ENCODE measurements at places on chromosomes 2 and 18. TPM values are rescaled to one million over a fixed set of nuclear protein-coding genes. Genes with fewer than 3 reads are reported as not detected.

DNA sequence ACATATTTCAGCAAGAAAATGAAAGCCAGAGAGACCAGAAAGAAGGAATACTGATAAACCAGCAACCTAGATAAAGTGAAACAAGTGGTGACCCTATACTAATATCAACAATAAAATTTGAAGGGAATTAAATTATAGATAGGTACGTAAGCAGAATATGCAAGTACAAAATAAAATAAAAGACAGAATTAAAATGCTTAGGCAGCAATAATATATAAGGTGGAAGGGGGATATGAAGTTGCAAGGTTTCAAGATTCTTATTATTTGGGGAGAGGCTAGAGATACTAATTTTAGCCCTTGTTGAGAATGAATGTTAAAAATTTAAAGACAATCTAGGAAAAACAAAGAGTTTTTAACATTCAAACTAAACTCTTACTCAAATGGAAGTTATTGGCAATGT is 39.6 kb downstream of the HDLBP start:
- no peaks in the 10 kb centered on the region for H3K27me3 ChIP-seq
- no peaks in the 10 kb centered on the region for H3K36me3 ChIP-seq
- peaks cover 16% of the 10 kb centered on the region for H3K4me1 ChIP-seq
- no peak overlapping the region for H3K4me3 ChIP-seq

GRCh38 chr2:169143998-169144397 is 74.6 kb downstream of the DHRS9 start:
- no peak overlapping the region for H3K27ac ChIP-seq
- no peaks in the 10 kb centered on the region for H3K36me3 ChIP-seq
- no peak overlapping the region for H3K4me3 ChIP-seq
- no peaks in the 10 kb centered on the region for H3K27me3 ChIP-seq
- DNase-seq = no peak
- no peaks in the 10 kb centered on the region for H3K4me1 ChIP-seq

DNA sequence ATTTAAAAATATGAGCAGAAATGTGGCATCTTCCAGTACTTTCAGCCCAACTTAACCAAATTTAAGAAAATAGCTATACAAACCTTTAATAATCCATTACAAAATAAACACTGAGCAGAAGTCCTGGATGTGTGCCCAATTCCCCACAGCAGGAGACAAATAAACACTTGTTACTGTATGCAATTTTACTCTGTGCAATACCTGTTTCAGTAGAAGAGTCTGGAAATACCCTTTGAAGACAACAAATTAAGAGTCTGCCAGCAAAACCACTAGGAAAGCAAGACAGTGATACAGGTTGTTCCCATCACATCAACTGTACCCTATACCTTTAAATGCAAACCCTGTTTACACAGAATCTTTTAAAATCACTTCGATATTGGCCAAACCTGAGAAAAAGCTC is 41.4 kb upstream of the RNU4ATAC start:
- no peaks in the 10 kb centered on the region for H3K27me3 ChIP-seq
- no peaks in the 10 kb centered on the region for H3K36me3 ChIP-seq
- no peak overlapping the region for H3K4me3 ChIP-seq

GRCh38 chr2:2158189-2158826 is 172.8 kb downstream of the MYT1L start:
- DNase-seq = no peak
- no peaks in the 10 kb centered on the region for H3K36me3 ChIP-seq
- no peaks in the 10 kb centered on the region for H3K4me1 ChIP-seq
- no peak overlapping the region for H3K27ac ChIP-seq
- no peaks in the 10 kb centered on the region for H3K27me3 ChIP-seq

- H3K4me1 ChIP-seq = peaks cover 22% of the 10 kb centered on the region
- no peaks in the 10 kb centered on the region for H3K36me3 ChIP-seq
- H3K4me3 ChIP-seq = no peak overlapping the region
- H3K27me3 ChIP-seq = no peaks in the 10 kb centered on the region
- H3K27ac ChIP-seq = no peak overlapping the region
Measured at GRCh38 chr2:71927757-71928715, 219.6 kb downstream of the CYP26B1 start.

- H3K4me1 ChIP-seq = no peaks in the 10 kb centered on the region
- no peak for DNase-seq
- no peaks in the 10 kb centered on the region for H3K27me3 ChIP-seq
- no peak overlapping the region for H3K27ac ChIP-seq
- H3K36me3 ChIP-seq = no peaks in the 10 kb centered on the region
- H3K4me3 ChIP-seq = no peak overlapping the region
Measured at GRCh38 chr2:128799284-128799552, 480.6 kb upstream of the HS6ST1 start.

- no peak overlapping the region for H3K27ac ChIP-seq
- DNase-seq = no peak
- no peak overlapping the region for H3K4me3 ChIP-seq
- no peaks in the 10 kb centered on the region for H3K27me3 ChIP-seq
- H3K36me3 ChIP-seq = no peaks in the 10 kb centered on the region
Measured at GRCh38 chr2:28004086-28004485, 113.6 kb downstream of the BABAM2 start.

GRCh38 chr2:192288295-192288694 is 93.6 kb upstream of the TMEFF2 start:
- H3K27ac ChIP-seq = no peak overlapping the region
- no peak overlapping the region for H3K4me3 ChIP-seq
- H3K27me3 ChIP-seq = no peaks in the 10 kb centered on the region
- H3K36me3 ChIP-seq = no peaks in the 10 kb centered on the region
- no peaks in the 10 kb centered on the region for H3K4me1 ChIP-seq
- DNase-seq = no peak

GRCh38 chr18:59996370-59996966 is 96.7 kb downstream of the PMAIP1 start:
- DNase-seq = no peak
- H3K27me3 ChIP-seq = no peaks in the 10 kb centered on the region
- H3K4me1 ChIP-seq = no peaks in the 10 kb centered on the region
- no peak overlapping the region for H3K27ac ChIP-seq

- no peaks in the 10 kb centered on the region for H3K4me1 ChIP-seq
- H3K27ac ChIP-seq = no peak overlapping the region
- no peak overlapping the region for H3K4me3 ChIP-seq
Measured at GRCh38 chr2:15760232-15760910, 168.7 kb downstream of the DDX1 start.

DNA sequence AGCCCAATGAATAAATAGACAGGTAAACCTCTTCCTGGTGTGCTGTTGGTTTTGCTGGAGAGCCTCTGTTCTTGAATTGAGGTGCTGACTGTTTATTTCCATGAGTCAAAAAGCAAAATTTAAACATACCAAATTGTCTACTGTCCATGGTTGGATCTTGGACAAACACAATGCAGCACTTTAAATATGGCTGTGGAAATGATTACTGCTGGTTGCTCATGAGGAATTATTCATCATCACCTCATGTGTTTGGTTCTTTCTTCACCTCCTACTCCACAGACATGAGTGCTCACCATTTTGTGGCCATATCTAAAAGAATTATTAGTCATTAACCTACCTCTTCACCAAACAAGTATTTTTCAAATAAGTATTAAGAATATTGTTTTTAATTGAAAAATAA is 85.3 kb upstream of the GALNT5 start:
- DNase-seq = no peak
- no peaks in the 10 kb centered on the region for H3K27me3 ChIP-seq
- H3K27ac ChIP-seq = no peak overlapping the region
- H3K4me3 ChIP-seq = no peak overlapping the region
- H3K4me1 ChIP-seq = peaks cover 8% of the 10 kb centered on the region

DNA sequence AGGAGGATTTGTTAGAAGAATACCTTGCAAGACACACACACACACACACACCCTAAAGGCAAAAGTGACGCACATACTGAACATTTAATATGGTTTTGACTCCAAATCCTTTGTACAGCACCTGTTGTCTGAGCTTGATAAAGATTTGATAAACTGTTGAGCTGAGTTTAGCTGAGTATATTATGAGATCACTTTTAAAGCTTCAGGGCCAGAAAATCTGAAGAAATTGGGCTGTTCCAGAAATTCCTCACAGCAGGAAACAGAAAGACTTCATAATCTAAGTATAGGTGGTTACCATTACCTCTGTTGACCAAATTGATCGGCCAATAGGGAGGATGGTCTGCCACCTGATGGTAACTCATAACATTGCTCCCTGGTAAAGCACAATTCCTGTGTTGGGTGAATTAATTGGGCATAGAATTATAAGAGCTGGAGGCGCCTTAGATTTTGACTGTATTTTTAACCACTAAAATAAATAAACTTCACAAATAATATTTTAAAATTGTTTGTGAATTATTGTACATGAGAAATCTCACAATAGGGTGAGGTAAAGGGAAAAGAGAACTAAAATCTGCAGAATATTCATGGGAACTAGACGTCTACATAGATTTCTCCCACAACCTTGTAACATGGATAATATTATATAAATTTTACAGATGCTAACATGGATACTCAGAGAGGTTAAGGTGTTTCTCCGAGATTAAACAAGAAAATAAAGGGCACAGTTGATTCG is 21.8 kb upstream of the RPIA start:
- H3K4me1 ChIP-seq = no peaks in the 10 kb centered on the region
- H3K36me3 ChIP-seq = no peaks in the 10 kb centered on the region
- H3K27ac ChIP-seq = no peak overlapping the region
- DNase-seq = no peak
- H3K4me3 ChIP-seq = no peak overlapping the region

DNA sequence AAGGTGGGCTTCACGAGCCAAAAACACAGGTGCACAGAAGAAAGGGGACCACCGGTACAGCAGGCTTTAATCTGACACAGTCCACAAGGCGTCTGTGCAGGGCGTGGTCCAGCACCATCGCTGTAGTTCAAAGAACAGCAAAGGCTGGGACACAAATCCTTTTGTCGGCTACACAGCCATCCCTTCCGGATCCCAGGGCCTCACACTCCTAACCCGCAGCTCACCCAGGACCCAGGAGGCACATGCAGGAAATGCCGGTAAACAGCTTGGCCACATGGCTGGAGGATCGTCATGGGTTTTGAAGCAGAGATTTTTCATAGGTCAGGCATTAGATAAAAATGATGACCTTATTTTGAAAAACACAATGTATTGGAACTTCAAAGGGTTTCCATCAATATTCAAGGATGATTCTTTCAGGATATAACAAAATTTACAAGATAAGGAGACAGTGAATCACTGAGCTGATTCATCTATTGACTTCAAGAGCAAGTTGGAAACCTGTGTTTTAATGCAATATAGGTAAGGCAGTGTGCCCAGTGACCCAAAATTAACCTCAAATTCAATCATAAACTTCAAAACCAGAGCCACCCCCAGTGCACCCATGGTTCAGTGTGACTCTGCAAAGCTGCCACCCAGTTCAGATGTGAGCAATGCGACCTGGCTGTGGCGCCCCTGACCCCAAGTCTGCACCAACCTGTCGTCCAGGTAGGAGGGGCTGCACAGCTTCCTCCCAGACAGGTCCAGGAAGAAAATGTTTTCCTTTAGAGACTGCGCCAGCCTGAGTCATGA is 74.4 kb downstream of the TMEM18 start:
- no peak for DNase-seq
- no peak overlapping the region for H3K4me3 ChIP-seq
- H3K27me3 ChIP-seq = no peaks in the 10 kb centered on the region

- H3K4me1 ChIP-seq = no peaks in the 10 kb centered on the region
- H3K36me3 ChIP-seq = no peaks in the 10 kb centered on the region
- DNase-seq = no peak
- no peak overlapping the region for H3K4me3 ChIP-seq
- H3K27me3 ChIP-seq = no peaks in the 10 kb centered on the region
Measured at GRCh38 chr2:210132239-210132638, 39.0 kb downstream of the KANSL1L start.

DNA sequence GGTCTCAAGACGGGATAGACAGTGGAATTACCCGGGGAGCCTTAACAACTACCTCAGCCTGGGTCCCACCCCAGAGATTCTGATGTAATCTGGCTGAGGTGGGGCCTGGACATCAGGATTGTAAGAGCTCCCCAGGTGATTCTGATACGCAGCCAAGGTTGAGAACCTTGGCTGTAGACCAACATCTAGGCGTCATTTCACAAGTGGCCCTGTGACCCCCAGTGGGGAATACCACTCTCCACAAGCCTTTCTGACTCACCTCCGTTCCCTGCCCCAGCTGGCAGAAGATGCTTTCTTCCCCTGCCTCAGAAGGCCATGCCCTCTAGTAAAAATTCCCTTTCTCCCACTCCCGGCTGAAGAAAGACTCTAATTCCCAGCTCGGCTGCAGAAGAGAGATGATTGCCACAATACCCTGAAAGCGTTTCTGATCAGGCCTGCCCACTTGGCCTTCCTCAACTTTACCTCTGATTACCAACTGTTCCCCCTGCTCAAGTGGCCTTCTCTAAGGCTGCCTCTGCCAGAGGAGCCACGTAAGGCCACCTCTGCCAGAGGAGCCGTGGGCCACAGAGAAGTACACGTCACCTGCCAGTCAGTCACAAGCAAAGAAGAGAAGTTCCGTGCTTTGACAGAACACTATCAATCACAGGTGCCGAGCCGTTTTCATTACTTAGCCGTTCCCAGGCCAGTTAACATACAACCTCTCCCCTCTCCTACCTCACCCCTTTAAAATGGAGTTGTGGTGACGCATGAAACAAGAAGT is 116.8 kb upstream of the PKDCC start:
- H3K4me1 ChIP-seq = peaks cover 67% of the 10 kb centered on the region
- no peak overlapping the region for H3K27ac ChIP-seq
- no peak for DNase-seq
- H3K36me3 ChIP-seq = no peaks in the 10 kb centered on the region

The ALLC gene
- not detected for total RNA-seq

The MAL gene
- 20.6 TPM for total RNA-seq

The GFPT1 gene
- total RNA-seq = 20.2 TPM

Measured in sigmoid colon (tissue), 7 donors.